Renal cortical epithelial cell (primary cell): ENCODE measurements at places on chromosomes 12 and 14. TPM values are rescaled to one million over a fixed set of nuclear protein-coding genes. Genes with fewer than 3 reads are reported as not detected.

RDH12 gene
- total RNA-seq, result not detected in 2 replicates

CCDC196 gene
- not detected in 2 replicates for total RNA-seq

ACSM4 gene
- total RNA-seq, result not detected in 2 replicates

FAM186B gene
- 0.30 and 0.35 TPM in 2 replicates for total RNA-seq

CPNE8 gene
- 25.9 and 82.4 TPM in 2 replicates for total RNA-seq

RPGRIP1 gene
- 0.05 TPM in 1 of 2 replicates, not detected in the other for total RNA-seq

CIDEB gene
- total RNA-seq, result 0.87 and 2.8 TPM in 2 replicates

TBX3 gene
- total RNA-seq, result 2.8 and 6.3 TPM in 2 replicates

RHOF gene
- total RNA-seq, result 47.3 and 82.0 TPM in 2 replicates

NGB gene
- 0.35 TPM in 1 of 2 replicates, not detected in the other for total RNA-seq

AKAP3 gene
- total RNA-seq, result 0.35 and 4.4 TPM in 2 replicates

TTC9 gene
- 4.0 and 9.9 TPM in 2 replicates for total RNA-seq

CD63 gene
- total RNA-seq, result 688 and 1,583 TPM in 2 replicates

SMCO3 gene
- total RNA-seq, result 1.0 TPM in 1 of 2 replicates, not detected in the other

AEBP2 gene
- 21.7 and 61.7 TPM in 2 replicates for total RNA-seq

IRAK3 gene
- total RNA-seq, result 3.0 and 4.0 TPM in 2 replicates

POTEG gene
- total RNA-seq, result not detected in 2 replicates

HIGD1C gene
- total RNA-seq, result not detected in 2 replicates

CDK2 gene
- 12.9 and 29.0 TPM in 2 replicates for total RNA-seq

KCNH3 gene
- total RNA-seq, result 4.3 TPM in 1 of 2 replicates, not detected in the other

GZMB gene
- total RNA-seq, result not detected in 2 replicates

TIMELESS gene
- total RNA-seq, result 5.2 and 8.7 TPM in 2 replicates
